Activated naive CD8-positive, alpha-beta T cell treated with anti-CD3 and anti-CD28 coated beads, Interleukin-2, amount 50 U/mL, for 16 hours (primary cell): ENCODE measurements at places on chromosomes 5 and 9.

- no peak for DNase-seq
Observed at GRCh38 chr5:56476487-56476856, 243.3 kb upstream of the ANKRD55 start.

DNA sequence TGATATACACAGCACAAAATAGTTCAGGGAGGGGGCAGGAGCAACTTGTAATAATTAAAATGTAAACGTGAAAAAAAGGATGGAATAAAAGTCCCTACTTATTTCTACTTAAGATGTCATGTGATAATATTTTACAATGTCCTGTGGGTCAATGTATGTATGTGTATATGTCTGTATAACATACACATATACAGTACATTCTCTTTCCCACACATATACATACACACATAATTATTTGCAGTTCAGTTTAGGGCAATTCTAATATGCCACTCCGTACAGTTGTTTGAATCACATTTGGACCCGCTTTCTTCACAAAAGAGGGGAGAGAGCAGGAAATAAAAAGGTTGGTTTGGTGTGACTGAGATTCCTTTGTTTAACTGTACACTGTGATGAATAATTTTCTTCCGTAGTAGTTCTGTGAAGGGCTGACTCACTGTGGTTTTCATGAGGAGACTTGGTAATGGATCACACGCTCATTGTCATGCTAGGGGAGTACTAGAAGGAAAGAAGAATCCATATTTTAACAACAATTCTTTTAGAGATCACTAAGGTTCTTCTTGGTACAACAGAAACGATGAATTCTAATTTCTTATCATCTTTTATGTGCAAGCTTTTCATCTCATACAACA is 26.2 kb upstream of the ACOT12 start:
- no peak for DNase-seq

DNA sequence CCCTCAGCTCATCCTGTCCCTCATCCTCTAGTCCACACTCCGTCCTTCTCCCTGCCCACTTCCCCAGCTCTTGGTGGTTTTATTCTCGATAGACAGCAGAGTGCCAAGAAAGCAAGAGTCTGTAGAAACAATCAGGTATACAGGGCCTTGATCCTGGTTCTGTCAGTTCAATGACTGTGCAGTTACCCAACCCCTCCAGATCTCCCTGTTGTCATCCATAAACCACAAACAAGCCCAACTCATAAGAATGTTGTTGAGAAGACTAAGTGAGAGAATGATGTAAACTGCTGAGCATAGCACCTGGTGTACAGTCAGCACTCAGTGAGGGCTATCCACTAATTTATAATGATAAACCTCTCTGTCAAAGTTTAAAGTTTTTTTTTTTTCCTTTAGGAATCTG is 31.3 kb downstream of the ISL1 start:
- no peak for DNase-seq

DNA sequence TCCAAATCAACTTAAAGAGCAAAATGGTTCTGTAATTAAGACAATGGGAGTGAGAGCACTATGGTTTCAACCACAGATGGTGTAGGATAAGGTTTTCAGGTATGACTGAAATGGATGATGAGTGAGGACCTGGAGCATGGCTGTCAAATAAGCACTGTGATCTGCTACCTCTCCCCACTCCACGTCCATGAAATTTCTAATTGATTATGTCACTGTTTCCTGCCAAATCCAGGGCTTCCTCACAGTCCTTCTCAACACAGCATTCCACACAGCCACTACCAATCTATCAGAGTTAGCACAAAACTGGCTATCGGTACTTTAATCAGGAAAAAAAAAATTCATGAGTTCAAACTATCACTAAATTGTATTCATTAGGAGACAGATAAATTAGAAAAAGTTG is 420.4 kb upstream of the WWC1 start:
- no peak for DNase-seq

GRCh38 chr5:9362600-9362999 is 183.3 kb downstream of the SEMA5A start:
- DNase-seq: no peak

- no peak for DNase-seq
Observed at GRCh38 chr9:77649109-77649812, 1.1 kb upstream of the GNA14 start.

GRCh38 chr5:58875599-58875998 is 292.7 kb downstream of the RAB3C start:
- DNase-seq: no peak

DNA sequence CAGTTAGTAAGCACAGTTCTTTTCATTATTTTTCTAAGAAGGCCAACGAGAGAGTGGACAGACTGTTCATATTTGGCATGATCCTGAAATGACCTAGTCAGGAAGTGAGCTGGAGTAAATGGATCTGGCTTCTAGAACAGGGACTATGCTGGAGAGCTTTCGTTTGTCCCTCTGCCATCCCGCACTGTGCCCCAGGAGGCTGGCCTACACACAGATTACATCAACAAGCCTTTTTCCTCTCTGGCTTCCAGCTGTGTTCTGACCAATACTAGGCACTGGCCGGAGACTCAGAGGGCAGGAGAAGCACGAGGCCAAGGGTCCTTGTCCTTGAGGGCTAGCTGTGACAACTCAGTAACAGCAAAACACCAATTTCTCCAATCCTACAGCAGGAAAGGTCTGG is 127.8 kb downstream of the MED27 start:
- DNase-seq: no peak
